ENCODE measurements at places on chromosomes 6 and 20. TPM values are rescaled to one million over a fixed set of nuclear protein-coding genes. Genes with fewer than 3 reads are reported as not detected.

The KIFC1 gene
- total RNA-seq: 125 TPM

The SCUBE3 gene
- total RNA-seq: not detected

- no peaks in the 10 kb centered on the region for H3K36me3 ChIP-seq
- no peaks in the 10 kb centered on the region for H3K4me1 ChIP-seq
- H3K4me3 ChIP-seq: no peak overlapping the region
- H3K27ac ChIP-seq: no peak overlapping the region
These were observed 518.6 kb downstream of the BMP2 start for GRCh38 chr20:7285918-7286556.

DNA sequence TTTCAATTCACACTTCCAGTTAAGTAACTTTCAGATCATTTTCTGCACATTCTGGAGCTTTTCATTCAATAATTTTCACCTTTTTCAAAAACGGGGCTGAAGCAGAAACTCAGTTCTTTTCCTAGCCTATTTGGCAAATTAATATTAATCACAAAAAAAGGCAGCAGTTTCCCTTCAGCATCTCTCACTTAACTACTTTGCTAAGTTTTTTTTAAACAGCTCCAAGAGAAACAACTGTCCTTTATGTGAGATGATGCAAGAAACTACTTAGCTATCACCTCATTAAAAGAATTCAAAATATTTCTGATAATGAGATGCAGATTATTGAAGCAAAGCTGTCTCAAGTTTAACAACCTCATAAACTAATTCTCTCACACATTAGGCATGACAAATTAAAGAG, 11.8 kb downstream of the CASS4 start:
- H3K27ac ChIP-seq: no peak overlapping the region
- no peaks in the 10 kb centered on the region for H3K27me3 ChIP-seq
- H3K4me3 ChIP-seq: no peak overlapping the region
- H3K4me1 ChIP-seq: peaks cover 67% of the 10 kb centered on the region

DNA sequence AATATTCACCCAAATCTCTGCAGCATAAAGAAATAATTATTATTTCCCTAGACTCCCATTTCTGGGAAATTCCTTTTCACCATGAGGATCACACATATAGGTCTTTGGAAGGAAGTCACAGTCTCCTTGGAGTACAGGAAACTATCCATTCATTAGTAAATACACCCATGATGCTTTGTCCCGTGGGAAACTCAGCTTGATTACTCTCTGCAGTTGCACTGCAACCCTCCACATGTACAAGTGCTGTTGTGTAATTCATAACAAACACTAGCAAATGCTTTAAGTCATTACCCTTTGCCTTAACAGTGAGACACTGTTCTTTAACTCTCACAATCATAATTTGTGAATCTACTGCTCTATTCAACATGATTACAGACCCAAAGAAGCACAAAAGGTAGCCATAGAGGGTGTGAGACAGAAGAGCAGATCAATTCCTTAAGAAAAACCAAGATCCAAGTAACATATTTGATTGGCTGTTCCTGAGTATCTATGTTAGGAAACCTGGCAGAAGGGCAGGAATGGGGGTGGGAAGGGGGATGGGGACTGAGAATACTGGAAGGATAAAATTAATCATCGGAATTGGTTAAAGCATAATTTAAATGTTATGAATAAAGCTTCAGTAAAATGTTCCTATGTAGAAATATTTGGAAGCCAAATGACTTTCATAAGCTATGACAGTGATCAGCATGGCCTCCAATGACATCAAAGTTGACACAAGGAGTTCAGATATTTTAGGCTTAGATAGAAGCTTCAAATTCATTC, 268.0 kb downstream of the HACE1 start:
- no peaks in the 10 kb centered on the region for H3K4me1 ChIP-seq
- H3K4me3 ChIP-seq: no peak overlapping the region
- DNase-seq: no peak
- H3K27ac ChIP-seq: no peak overlapping the region
